ENCODE measurements at places on chromosomes 16 and 17.

DNA sequence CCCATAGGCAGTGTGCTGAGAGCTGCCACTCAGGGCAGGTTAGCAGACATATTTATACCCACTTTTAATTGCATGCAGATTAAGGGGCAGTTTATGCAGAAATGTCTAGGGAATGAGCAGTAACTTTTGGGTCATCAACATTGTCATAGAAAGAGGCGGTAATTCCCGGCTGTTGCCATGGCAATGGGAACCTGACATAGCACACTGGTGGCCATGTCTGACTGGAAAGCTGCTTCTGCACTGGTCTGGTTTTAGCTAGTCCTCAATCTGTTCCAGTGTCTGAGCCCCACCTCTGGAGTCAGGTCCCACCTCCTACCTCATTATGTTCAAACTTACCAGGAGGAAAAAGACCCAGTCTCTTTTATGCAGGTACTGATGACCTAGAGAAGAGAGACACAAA lies 31.5 kb upstream of the TNRC6C start:
- no peak for DNase-seq

DNA sequence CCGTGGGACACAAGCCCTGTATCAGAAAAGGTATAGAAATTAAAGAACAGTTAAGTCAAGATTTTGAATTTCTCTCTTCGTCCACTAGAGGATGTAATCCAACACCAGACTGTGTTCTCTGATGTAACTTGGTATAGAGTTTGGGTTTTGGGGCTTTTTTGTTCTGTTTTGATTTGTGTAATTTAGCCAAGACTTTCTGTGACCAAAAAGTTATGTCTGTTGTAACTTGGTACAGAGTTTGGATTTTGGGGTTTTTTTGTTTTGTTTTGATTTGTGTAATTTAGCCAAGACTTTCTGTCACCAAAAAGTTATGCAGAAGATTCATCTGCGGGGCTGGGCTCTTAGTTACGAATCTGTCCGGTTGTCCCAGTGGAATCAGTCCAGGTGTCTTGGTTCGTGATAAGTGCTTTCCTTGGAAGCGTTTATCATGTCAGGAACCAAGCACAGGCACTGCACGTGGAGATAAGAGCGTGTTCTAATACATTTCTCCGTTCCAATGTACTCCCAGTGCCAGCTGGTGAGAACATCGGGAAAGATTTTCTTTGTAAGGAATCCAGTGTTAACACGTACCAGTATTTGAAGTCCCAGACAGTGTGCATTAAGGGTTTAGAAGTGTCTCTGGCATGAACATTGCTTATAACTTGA lies 44.1 kb upstream of the SEC14L1 start:
- DNase-seq: no peak

GRCh38 chr17:32828822-32829221 lies 48.1 kb downstream of the MYO1D start:
- no peak for DNase-seq

DNA sequence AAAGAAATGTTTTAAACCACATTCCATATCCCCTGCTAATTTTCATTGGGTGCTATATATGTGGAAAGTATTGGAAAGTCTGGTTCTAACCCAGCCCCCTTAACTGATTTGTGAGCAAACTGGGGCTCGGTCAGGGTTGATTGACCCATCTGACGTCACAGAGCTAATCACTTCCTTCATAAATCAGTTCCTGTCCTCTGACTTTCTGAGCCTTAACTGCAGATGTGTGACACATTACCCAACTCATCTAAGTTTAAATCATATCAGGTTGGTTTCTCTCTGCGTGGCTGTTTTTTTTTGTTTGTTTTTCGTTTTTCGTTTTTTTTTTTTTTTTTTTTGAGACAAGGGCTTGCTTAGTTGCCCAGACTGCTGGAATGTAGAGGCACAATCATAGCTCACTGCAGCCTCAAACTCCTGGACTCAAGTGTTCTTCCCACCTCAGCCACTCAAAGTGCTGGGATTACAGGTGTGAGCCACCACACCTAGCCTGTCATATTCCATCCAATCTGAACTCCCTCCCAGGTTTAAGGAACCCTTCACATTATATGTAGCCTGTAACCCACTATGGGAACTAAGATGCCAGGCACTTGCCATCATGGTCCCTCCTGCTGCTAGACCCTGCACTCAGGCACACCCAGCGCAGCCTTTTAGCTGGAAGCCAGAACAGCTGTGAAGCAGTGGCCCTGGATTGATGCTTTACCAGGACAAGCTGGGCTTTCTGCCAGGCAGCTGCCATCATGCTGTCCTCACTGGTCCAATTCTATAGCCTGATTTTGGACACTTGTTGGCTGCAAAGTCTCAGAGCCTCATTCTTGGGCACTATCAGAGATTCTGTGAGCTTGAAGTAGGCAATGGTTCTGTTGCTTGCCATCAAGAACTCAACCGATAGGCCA lies 6.9 kb upstream of the BPTF start:
- DNase-seq: no peak

GRCh38 chr16:19939553-19939952 lies 54.9 kb upstream of the GPRC5B start:
- no peak for DNase-seq

GRCh38 chr16:9657641-9658040 lies 524.6 kb downstream of the GRIN2A start:
- no peak for DNase-seq

GRCh38 chr17:61926826-61927207 lies 965 bp downstream of the INTS2 start:
- no peak for DNase-seq

DNA sequence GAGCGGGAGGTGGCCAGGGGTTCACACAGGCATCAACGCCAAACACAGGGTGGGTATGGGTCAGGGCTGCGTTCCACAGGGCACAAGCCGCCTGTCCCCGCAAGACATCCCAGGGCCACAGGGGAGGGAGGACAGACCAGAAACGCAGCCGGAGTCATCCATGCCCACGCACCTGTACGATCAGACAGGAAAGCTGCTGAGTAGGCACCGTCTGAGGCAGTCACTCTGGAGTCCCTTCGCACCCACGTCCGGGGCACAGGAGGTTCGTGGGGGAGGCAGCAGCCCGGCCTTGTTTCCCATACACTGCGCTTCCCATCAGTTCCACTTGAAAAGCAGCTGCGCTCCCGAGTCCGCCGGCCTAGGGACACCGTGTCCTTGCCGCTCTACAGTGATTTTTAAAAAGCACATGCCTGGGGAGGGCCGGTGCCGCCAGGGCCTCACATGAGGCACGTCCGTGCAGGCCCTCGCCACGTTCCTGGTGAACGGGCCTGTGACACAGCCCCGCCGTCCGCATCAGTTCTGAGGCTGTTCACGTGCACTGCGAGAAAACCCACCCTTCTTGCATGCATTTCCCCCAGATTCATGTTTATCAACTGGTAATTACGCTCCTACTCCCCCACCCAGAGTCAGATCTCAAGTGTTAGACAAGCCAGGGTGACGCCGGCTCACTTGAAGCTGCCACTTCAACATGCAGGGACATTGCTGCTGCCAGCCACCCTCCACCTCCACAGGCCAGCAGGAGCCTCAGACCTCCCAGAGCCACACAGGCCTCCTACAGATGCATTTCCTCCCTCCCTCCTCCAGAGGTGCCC lies 34.8 kb downstream of the WDR45B start:
- DNase-seq: no peak

DNA sequence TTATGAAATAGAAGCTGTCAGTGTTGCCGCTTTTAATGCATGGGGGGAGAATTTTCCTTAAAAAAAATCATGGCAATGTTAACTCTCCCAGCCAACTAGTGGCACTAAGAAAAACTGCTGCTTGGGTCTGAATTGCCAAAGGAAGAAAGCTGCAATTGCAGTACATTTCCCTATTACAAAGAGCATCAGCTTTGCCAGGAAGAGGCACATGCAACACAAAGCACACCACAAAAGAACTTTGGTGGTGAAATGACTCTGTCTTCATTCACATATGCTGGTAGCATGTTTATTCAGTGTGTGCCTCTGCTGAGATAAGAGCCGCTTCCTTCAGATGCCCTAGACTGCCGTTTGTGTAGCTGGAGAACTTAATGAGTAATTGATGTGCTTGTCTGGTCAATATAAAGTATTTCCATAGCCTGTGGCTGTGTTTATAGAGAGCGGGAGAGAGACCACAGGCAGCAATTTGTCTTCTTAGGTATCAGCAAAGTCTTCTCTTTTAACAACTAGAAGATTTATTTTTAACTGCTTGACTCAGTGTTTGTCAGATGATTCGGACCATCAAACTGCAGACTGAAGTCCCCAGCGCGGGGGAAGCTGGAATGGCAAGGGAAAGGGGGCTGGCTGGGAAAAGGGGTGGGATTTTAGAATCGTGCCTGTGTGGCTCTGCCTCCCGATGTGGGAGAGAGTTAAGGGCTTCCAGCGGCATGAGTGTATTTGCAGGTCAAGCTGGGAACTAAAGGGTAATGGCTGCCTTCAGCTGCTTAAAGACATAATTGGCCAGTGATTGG lies 115.1 kb downstream of the MRTFB start:
- no peak for DNase-seq

DNA sequence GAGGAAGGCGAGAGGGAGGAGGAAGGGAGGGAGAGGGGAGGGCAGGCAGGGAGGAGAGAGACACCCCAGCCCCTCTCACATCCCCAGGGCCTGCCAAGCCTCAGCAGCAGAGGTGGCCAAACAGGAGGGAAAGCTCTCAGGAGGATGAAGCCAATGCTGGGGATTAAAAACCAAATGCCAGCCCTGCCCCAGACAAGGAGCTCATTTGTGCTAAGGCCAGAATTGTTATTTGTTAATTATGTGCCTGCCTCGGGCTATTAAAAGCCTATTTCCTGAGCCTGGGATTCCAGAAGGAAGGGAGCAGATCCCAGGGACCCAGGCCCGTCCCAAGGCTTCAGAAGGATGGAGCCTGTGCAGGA lies 27.9 kb upstream of the GINS2 start:
- DNase-seq: no peak

- no peak for DNase-seq
Measured at GRCh38 chr16:53925526-53925925, 221.6 kb downstream of the FTO start.

DNA sequence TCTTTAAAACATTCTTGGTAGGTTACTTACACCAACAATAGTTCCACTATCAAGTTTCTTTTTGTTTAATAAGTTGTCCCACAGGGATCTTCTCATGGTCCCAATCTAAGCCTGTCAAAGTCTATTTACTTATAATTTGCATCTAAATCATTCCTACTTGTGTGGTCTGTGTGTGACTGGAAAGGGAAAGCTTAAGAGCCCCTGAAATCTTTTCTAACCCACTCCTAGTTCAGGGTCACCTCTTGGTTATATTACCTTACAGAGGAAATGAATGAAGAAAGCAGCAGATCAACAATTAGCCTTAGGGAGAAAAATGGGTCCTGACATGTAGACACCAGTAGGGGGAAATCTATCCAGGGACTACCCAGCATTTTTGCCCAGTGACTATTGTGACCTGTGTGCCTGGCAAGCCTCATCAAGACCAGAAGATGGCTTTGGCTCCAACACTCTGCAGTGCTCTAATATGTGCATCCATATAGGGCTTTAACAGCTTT lies 110.4 kb upstream of the HAS3 start:
- DNase-seq: no peak

DNA sequence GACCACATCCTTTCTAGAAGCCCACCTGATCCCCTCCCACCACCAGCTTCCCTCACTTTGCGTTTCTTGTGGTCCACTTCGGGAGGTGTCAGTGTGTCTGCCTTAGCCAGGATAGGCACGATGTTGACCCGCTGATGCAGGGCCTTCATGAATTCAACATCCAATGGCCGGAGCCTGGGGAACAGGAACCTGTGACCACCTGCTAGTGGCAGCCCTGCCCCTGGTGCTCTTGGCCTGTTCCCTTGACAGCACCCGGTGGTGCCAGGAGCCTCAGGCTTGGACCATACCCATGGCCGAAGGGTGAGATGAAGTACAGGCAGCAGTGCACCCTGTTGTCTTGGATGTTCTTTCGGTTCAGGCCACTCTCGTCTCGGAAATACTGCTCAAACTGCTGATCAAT lies 7.2 kb upstream of the MTMR4 start:
- DNase-seq: no peak

DNA sequence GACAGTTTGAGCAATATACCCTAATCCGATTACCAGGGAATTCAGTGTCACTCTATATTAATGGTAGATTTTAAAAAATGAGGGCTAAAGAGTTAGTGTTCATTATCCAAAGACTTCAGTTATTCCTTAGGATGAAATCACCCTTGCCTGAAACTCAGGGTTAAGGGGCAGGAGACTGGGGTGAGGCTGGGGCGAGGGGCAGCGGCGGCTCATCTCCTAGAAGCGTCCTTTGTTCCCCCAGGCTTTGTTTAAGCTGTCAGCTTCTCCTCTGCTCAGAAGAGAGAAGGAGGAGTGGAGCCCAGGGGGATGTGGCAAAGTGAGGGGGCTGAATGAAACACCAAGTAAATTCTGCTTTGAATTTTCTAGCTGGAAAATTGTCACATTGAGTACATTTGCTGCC lies 117.7 kb upstream of the ELAC2 start:
- no peak for DNase-seq

DNA sequence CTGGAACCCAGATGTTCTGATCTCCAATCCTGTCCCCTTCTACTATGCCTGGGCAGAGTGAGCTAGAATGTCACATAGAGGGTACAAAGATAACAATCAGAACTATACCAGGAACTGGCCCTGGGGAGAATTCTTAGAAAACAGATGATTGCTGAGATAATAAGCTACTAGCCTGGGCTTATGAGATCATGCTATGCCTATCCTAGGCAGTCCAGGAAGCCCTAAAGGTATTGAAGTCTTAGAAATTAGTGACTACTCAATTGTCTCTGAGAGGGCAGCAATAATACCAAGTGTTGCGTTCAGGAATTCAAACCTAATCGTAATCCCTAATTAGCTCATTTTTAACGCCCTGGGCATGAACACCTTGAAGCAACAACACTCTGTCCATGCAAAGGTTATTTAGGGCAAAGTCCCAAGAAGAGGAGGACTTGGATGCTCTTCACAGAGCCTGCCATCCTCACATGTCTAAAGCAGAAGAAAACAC lies 77.1 kb downstream of the MMD start:
- no peak for DNase-seq

DNA sequence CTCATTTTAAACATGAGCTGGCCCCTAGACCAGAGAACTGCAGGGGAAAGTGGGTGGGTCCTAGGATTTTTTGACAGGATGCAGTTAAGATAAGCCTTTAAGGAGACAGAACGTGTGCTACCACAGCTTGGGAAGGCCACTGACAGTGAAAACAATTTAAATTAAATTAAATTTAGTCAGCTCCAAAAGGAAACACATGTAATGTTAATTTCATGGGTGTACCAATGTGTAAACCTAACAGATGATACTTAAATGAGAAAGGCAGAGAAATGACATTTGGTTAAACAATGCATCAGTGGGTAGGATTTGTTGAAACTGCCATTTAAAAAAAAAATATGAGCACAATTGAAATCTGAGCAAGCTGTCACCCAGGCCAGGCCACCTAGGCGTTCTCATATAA lies 250.8 kb downstream of the XYLT1 start:
- no peak for DNase-seq

DNA sequence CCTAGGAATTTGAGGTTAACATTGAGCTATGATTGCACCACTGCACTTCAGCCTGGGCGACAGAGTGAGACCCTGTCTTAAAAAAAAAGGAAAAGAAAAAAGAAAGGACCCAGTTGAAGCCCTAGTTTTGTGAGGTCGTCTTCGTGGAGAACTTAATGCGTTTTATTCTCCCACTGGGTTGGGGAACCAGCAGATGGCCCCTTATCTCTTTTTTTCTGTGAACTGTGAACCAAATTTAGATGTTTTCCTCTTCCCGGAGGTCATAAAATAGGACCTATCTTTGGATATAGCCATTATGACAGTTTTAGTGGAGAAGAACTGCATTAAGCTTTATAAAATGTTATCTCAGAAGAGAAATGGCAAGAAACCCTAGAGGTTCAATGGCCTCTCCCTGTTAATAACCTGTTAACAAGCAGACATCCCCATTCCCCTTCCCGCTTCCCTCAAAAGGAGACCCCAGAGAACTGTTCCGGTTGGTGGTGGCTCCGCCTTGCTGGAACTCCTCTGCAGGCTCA lies 23.5 kb downstream of the KIAA0513 start:
- no peak for DNase-seq

Measured in activated CD4-positive, alpha-beta T cell treated with anti-CD3 and anti-CD28 coated beads, Interleukin-2, amount 50 U/mL, for 48 hours (primary cell).